Suppressor macrophage (primary cell): ENCODE measurements at places on chromosomes 6 and 20.

GRCh38 chr20:17500271-17500670, 30.9 kb downstream of the BFSP1 start:
- DNase-seq = no peak

- no peak for DNase-seq
Observed at GRCh38 chr20:58639182-58640146, 11.6 kb upstream of the STX16 start.

DNA sequence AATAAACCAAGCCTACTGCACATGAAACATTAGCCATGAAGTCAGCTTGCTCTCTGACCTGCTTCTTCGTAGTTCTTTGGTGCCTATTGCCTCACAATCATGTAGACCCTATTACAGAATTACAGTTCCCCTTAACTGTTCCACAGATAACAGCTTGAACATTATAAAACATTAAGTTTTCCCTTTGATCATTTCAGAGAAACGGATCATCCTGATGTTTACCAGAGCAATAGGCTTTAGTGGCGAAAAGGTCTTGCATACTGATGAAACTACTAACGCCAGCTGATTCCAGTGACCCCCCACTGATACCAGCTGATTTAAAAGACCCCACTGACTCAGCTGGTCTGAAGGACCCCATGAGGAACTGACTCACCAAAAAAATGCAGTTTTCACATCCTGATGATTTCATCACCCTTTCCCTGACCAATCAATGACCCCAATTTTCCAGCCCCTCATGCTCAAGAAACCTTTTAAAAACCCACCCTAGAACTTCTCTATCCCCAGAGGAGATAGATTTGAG, 39.4 kb upstream of the MLIP start:
- DNase-seq = no peak

- no peak for DNase-seq
Observed at GRCh38 chr6:143695130-143695968, 17.6 kb downstream of the PHACTR2 start.
